Type B pancreatic cell (in vitro differentiated cells): ENCODE measurements at places on chromosomes 1 and 21. TPM values are rescaled to one million over a fixed set of nuclear protein-coding genes. Genes with fewer than 3 reads are reported as not detected.

The FAM177B gene
- 0.34 and 0.36 TPM in 2 replicates for total RNA-seq

The PHC2 gene
- 80.5 and 106 TPM in 2 replicates for total RNA-seq

The HPCAL4 gene
- total RNA-seq: 0.21 and 0.53 TPM in 2 replicates

The SH2D1B gene
- total RNA-seq: not detected in 2 replicates

The GSTM1 gene
- 6.6 and 37.3 TPM in 2 replicates for total RNA-seq

The PRR9 gene
- total RNA-seq: not detected in 2 replicates

The IVL gene
- total RNA-seq: 10.9 and 19.3 TPM in 2 replicates

GRCh38 chr1:117803318-117803717 lies 126.1 kb downstream of the GDAP2 start:
- no peak for DNase-seq

DNA sequence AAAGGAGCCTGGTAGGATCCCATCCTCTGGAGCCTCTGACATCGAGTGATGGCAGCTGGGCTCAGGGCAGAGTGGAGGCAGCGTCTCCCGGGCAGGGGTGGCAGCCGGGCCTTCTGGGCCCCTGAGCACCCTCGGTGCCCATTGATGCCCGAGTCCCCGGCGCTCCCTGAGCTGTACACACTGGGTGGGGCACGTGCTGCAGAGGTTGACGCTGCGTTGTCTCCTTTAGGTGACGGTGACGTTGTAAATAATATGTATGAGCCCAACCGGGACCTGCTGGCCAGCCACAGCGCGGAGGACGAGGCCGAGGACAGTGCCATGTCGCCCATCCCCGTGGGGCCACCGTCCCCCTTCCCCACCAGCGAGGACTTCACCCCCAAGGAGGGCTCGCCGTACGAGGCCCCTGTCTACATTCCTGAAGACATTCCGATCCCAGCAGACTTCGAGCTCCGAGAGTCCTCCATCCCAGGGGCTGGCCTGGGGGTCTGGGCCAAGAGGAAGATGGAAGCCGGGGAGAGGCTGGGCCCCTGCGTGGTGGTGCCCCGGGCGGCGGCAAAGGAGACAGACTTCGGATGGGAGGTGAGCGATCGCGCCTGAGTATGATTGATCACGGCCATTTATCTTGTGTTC lies 117.0 kb downstream of the PRDM16 start:
- no peak for DNase-seq

- DNase-seq: no peak
These were observed 209.4 kb upstream of the SNX7 start for GRCh38 chr1:98452162-98452561.

GRCh38 chr1:212529211-212529741 lies 79.3 kb upstream of the ATF3 start:
- no peak for DNase-seq

DNA sequence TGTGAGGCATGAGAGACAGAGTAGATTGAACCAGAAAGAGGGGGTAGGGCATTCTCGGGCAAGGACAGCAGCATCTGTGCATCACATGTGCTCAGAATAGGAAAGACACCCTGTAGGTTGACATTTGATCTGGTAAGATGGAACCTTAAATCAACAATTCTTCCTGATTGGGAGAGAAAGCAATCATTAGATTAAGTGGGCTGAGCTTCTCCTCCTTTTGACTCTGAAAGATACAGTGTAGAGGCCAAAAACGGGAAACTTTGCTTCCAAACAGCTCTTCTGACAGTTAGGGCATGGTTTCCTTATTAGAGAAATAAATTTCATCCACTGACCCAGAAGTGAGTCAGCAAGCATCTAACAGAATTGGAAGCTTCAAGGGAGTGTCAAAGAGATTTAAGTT lies 9.7 kb downstream of the KIF14 start:
- DNase-seq: no peak

GRCh38 chr1:81374481-81374880 lies 426.3 kb upstream of the ADGRL2 start:
- no peak for DNase-seq

- DNase-seq: peak; percentile 32
These were observed 77.6 kb upstream of the CD34 start for GRCh38 chr1:207988326-207989165.

- DNase-seq: no peak
These were observed 2.8 kb upstream of the NGF start for GRCh38 chr1:115340879-115341278.

DNA sequence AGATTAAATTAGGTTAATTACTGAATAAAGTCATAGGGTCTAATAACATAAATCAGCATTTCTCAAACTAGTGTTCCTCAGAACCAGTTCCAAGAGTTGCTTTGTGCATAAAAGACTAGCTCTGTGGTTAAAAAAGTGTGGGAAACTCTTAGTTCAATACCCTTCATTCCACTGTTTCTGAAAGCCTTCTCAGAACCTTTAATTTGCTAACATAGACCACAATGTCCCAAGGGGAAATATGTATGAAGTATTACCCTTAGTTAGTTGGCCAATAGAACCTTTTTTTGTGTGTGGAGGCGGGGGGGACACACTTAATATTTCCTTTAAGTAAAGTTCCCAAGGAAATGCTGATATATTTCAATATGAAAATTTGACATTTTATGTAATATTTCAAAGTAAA lies 20.4 kb downstream of the ODF2L start:
- no peak for DNase-seq

DNA sequence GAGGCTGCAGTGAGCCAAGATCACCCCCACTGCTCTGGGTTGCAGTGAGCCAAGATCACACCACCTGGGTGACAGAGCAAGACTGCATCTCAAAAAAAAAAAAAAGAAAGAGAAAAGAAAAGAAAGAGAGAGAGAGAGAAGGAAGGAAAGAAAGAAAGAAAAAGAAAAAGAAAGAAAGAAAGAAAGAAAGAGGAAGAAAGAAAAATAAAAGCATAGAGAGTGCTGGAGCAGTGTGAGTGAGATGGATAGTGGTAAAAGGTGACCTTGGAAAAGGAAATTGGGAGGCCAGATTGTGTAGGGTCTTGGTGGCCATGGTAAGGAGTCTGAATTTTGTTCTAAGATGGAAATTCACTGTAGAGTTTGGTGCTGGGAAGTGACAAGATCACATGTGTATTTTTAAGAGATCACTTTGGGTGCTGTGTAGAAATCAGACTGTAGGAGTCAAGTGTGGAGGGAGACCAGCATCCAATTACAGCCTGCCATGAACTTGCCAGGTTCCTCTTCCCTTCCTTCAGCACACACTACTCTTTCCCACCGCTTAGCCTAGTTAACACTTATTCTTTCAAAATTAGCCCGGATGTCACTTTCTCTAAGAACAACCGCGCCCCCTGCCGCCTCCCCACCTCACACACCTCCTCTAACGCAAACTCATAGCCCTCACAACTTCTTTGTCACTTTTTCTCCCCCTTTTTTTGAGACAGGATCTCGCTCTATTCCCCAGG lies 17.9 kb downstream of the MTX1 start:
- no peak for DNase-seq

DNA sequence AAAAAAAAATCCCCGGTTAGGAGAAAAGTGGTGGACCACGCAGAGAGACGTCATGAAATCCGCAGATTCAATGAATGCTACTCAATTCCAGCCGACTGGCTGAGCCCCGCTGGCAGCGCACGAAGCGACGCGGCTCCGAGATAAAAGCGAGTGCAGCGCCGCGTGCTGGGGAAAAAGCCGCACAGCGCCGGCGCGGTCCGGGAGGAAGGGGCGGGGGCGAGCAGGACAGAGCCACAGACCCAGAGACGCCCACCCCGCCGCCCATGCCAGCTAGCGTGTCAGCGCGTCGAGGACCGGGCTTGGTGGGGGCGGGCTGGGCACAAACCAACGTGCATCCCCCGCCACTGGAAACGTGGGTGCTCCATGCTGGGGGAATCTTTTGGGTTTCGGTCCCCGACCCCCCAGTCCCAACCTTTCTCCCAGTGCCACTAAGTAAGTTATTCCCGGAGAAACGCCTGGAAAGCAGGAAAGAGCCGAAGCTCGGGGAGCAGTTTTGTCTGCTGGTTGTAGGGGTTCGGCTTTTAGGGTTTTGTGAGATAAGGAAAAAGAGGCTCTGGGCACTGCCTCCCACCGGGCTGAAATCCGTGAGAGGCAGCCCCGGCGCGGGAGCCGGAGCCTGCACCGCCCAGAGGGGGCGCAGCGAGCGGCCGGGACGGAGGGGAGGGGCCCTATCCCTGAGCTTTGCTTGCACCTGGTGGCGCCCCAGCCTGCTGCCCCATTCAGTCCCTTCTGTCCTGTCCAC lies at the start of gene KCNJ6:
TSS of gene KCNJ6 (minus strand) at position 148 of the 742 bp plus-strand sequence. CDS start 75,775 bp downstream, outside the sequence.
- DNase-seq: peak; percentile 78

GRCh38 chr21:36798491-36798890 lies 99.6 kb downstream of the SIM2 start:
- no peak for DNase-seq

DNA sequence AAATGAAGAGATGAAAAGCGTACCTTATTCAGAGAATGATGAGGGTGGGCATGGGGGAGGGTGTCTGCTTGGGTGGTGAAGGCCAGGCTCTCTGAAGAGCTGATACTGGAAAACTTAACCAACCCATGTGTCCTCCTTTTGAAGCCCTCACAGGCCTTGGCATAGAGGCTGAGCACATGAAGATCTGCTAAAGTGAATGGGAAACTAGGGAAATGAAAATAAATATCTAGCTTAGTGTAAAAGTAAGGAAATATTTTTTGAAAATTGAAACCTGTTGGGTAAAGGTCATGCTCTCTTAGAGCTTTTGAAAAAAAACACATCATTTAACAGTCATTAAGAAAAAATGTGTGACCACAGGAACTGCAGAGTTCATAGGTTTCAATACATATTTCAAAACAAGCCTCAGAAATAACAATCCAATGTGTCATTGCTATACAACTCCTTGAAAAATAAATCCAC lies 40.5 kb upstream of the RALGPS2 start:
- DNase-seq: no peak

- DNase-seq: no peak
These were observed 41.6 kb upstream of the MTR start for GRCh38 chr1:236753516-236753915.

- DNase-seq: no peak
These were observed 52.4 kb downstream of the MIS18A start for GRCh38 chr21:32226444-32226843.

DNA sequence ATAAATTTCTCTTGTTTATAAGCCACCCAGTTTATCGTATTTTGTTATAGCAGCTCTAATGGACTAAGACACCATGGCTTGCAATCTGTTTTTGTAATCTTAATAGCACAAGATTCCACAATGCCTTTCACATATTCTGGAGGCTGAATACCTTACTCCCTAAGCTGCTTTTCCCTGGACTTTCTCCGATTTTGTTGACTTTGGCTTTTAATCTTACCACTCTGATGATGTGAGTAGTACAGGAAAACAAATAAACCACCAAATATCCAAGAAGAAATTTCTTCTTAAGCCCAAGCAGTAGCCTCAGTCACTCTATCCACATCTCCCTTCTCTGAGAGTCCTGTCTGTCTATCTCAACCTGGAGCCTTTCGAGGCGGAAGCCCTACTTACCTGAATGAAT lies 838.6 kb downstream of the LTN1 start:
- no peak for DNase-seq

- no peak for DNase-seq
These were observed 14.9 kb downstream of the MTR start for GRCh38 chr1:236810018-236810417.

GRCh38 chr1:185244015-185244747 lies 72.9 kb downstream of the IVNS1ABP start:
- no peak for DNase-seq

- DNase-seq: no peak
These were observed 22.4 kb downstream of the LPAR3 start for GRCh38 chr1:84870591-84870990.

GRCh38 chr1:36149973-36150295 lies 648 bp upstream of the TRAPPC3 start:
- DNase-seq: no peak

GRCh38 chr21:28325618-28326017 lies 667.1 kb downstream of the LTN1 start:
- DNase-seq: no peak

DNA sequence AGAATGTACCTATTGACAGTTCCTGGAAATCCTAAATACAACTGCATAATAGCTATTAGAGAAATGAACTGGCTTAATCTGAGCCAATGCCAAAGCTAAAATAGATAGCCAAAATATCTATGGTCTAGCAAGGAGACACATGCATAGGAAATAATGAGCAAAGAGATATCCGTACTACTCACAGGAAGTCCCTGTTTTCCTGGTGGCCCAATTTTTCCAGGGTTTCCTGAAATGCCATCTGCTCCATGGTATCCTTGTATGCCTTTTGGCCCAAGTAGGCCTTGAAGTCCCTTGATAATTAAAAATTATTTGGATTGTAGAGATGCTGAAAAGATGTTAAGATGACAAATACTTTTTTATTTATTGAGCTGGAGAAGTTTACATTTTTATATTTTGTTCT lies 108.4 kb upstream of the ZNHIT6 start:
- DNase-seq: no peak

- DNase-seq: no peak
These were observed 80.3 kb downstream of the SSBP3 start for GRCh38 chr1:54325703-54326461.

GRCh38 chr1:243379706-243380105 lies 123.9 kb downstream of the SDCCAG8 start:
- no peak for DNase-seq

DNA sequence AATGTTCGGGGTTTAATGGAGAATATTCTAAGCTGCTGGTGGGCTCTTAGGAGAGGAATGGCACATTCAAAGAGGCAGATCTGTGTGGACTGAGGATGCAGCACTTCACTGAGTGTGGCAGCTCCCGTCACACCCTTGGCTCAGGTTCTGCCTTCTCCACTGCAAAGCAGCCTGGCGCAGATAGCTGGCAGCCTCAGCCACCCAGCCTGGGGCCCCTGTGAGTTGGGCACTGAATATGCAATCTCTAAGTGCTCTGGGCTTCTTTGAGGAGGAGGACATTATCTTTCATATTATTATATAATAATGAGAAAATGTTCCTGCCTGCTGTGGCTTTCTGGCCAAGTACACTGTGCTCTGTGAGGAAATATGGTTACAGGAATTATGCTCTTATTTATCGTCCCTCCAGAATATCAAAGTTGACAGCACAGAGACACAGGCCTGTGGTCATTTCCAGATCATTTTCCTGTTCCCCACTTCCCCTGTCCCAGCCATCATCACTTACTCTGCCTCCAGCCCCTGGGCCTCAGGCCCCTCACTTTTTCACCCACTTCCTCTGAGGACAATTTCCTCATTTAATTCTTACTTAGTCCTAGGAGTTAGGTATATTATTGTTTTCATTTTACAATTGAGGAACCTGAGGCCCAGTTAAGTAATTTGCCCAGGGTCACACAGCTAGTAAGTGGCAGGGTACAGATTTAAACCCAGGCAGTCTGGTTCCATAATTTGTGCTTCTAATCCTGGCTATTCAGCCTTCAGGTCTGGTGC lies 53.6 kb downstream of the MAB21L3 start:
- no peak for DNase-seq
